ENCODE measurements at places on chromosomes 11 and 22.

- DNase-seq, result no peak
These were observed 5.0 kb upstream of the MRPL11 start for GRCh38 chr11:66443602-66444001.

GRCh38 chr11:16301462-16301861 lies 54.9 kb downstream of the SOX6 start:
- DNase-seq, result no peak

DNA sequence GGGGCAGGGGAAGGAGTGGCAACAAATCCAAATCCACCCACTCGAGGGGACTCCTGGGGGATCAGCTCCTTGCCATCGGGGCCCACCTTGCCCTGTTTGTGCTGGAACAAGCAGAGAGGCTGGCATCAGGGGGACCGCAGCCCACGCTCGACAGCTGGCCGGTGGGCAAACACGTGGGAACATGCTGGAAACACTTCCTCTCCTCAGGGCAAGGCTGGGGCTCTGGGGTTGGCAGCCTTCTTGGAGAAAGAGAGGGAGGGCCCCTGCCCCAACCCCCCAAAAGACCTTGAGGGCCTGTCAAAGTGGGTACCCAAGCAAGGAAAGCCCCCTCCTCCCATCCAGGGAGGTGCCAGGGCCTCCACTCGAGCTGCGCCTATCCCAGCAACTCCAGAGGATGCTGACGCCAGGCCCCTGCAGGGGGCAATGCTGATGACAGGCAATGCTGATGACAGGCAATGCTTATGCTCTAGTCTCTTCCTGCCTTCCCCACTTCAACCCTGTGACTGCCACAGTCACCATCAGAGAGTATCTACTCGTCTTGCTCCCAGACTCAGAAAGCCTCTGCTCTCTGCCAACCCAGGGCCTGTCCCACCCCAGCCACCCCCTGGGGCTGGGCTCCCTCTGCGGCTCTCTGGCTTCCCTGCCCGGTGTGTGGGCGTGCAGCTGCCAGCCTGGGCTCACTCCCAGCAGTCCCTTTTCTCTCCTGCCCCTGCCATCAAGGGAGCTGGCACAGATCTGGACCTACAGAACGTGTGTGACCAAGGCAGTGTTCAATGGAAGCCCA lies 6.0 kb downstream of the ESS2 start:
- no peak for DNase-seq

- no peak for DNase-seq
These were observed 64.2 kb upstream of the KCNQ1OT1 start for GRCh38 chr11:2763984-2764383.

GRCh38 chr11:17479284-17480214 lies 2.9 kb upstream of the ABCC8 start:
- no peak for DNase-seq

GRCh38 chr22:32701034-32701433 lies 100.5 kb upstream of the TIMP3 start:
- DNase-seq, result no peak

DNA sequence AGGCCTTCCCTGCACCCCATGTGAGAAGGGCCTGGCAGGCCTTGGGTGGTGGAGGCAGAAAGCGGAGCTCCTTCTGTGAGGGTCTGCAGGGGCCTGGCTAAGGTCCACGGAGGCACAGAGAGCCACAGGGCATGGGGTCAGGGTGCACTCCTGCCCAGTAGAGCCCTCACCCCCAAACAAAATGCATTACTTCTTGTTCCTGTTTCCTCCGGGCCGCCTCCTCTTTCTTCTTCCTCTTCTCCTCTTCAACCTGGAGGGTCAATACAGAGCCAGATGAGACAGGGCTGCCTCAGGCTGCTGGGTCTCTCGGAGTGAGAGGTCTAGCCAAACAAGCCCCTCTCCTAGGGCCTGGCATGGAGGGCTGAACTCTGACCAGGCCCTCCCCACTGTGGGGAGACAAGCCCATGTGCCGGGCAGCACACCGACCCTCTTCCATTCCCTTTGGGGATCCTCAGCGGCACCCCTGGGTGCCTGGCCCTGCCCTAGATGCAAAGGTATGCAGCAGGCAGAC lies 10.3 kb upstream of the NAP1L4 start:
- DNase-seq, result no peak

GRCh38 chr11:28529046-28529445 lies 420.9 kb downstream of the METTL15 start:
- no peak for DNase-seq

GRCh38 chr11:8544807-8545206 lies 49.2 kb downstream of the STK33 start:
- DNase-seq, result no peak

DNA sequence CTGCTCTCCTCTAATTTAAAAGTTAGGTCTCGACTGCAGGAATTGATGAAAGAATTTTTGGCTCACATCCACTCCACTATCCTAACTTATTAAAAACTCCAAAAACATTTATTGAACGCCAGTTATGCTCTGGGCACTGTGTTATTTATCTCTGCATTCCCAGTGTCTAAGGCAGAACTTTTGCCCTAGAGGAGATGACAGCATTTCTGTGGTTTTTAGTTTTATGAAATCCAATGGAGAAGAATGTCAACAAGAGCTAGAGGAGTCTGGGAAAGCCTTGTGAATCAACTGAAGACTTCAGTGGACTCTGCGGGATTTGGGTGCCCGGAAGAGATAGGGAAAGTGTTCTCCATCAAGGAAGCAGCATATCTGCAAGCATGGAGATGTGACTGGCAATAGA lies 217.0 kb upstream of the PGR start:
- no peak for DNase-seq

- DNase-seq, result no peak
These were observed 19.5 kb downstream of the MYBPC3 start for GRCh38 chr11:47332791-47333525.
